ENCODE measurements at places on chromosomes 3 and 15. TPM values are rescaled to one million over a fixed set of nuclear protein-coding genes. Genes with fewer than 3 reads are reported as not detected.

- no peak for DNase-seq
Measured at GRCh38 chr3:173732237-173732636, 334.7 kb downstream of the NLGN1 start.

DNA sequence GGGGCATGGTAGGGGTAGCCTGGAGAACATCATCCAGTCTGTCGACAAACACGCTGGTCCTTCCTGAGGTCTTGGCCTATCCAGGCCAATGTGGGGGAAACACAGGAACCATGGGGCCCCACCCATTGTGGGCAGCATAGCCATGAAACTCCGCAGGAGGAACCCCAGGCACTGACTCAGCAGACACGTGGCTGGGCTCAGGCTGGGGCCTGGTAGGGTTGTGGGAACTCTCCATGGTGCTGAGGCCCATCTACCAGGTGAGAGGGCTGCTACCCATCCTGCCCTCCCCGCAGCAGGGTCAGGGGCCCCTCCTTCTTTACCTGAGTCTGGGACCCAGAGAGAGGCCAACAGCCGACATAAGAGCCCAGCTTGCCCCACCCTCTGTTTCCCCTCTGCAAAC lies 22.6 kb upstream of the CACNA2D2 start:
- no peak for DNase-seq

GRCh38 chr3:156633335-156633734 lies 41.1 kb upstream of the TIPARP start:
- DNase-seq, result no peak

DNA sequence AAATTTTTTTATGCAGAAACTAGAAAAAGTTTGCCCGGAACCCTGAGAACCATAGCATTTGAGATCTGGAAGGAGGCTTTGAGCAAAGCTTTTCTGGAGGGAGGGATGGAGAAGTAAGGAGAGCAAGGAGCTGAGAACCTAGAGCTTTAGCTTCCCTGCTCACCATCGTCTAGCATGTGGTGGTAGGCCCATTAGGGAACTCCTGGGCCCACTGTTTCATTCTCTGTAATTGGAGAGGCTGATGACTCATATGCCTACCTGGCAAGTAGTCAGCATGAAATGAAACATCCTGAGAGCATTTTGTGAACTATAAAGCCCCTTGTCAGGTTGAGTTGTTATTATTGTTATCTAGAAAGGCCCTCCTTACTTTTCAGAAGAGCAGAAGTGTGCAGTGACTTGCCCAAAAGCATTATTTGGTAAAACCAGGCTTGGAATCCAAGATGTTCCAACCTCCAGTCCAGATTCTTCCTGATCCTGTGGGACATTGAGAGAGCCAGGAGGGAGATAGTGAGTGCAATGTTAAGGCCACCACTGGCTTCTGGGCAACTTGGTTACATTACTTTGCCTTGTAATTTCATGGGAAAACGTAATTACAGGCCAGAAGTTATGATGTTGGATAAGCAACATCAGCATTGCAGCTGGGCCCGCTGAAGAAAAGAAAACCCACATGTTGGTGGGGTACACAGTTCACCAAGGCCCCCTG lies 104.5 kb upstream of the BFSP2 start:
- no peak for DNase-seq

DNA sequence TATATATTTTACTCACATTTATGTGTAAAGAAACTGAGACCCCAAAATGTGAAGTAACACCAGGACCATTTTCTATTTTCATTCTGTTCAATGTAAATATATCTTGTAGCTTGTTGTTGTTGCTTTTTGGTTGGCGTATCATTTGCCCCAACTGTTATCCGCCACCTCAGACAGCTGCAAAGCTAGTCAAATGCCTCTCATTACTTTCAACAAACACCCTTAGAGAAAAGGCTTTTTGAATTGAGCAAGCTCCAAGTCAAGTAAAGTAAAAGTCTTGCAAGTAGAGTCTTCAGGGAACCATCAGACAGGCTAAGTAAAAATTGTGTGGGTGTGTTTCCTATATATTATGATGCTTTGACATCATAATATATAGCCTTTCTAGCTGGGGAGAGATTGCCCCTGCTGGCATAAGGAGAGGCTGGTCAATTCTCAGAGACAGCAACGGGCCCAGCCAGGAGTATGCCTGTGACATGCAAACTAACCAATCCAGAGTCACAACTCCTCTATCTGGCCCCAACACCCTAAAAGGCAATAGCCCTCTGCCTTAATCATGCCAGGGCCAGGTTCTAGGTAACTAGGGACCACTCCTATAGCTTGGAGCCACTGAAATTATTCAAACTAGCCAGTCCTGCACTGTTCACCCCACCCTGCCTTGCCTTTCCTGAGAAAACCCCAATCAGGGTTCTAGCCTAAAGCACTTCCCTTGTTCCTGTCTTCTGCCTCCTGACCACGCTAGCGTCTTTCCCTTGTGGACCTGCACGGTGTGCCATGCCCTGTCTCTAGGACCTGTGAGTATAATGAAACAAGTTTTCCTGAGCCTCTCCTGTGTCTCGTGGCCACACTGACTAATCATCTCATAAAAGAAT lies 75.6 kb downstream of the RAD18 start:
- no peak for DNase-seq

DNA sequence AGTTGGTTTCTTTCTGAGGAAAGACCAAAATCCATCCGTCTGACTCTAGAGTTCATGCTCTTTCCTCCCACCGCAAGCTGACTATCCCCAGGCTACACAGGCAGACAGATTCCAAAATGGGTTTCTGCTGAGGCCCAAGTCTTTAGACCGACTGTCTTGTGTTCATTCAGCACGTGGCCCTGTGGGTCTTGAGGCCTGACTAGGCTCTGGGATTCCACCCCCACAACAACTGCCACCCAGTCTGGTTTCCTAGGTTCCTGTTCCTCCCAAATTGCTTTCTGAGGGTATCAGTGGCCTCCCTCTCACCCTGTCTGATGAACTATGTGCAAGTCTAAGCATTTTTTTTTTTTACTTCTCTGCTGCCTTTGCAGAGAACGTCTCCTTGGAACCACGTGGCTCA lies 67.7 kb downstream of the CYP19A1 start:
- peak; percentile 41 for DNase-seq

DNA sequence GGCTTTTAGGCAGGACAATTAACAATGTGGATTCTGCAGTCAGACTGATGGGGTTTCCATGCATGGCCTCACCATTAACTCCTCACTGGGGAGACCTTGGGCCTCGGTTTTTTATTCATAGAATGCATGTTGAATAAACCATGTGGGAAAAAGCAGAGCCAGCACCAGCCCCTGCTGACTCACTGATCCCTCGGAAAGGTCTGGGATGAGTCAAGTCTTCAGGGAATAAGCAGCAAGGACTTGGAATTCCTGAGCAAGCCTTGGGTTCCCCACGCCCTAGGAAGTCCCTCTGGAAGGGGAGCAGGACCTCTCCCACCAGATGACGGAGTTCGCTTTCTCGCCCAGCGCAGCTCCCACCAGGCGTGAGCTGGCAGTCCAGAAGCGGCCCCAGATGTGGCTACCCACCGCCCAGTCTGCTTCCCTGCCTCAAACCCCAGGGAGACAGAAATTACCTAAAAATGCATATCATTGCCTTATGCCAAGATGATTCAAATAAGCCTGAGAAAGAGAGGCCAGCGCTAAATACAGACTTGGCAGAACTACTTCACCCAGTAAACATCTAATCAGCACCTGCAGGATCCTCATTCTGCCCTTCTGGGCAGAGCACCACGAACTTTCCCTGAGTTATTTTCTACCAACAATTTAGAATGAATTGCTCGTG lies 45.4 kb downstream of the BTD start:
- peak; percentile 39 for DNase-seq

DNA sequence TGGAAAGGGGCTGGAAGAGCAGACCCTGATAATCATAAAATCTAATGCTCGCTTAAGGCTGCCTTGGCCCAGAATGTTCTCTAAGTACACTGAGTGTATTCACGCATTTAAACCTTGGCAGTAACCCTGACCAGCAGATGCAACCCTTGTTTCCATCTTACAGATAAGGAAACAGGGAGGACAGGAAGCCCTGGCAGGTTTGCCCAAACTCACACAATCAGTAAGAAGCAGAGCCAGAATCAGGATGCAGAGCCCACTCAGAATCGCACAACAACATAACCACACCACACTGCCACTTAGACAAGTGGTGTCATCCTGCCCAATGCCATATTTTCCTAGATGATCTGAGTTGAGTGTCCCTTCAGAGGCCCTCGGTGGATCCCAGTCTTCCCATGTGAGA lies 214.5 kb upstream of the HES1 start:
- no peak for DNase-seq

DNA sequence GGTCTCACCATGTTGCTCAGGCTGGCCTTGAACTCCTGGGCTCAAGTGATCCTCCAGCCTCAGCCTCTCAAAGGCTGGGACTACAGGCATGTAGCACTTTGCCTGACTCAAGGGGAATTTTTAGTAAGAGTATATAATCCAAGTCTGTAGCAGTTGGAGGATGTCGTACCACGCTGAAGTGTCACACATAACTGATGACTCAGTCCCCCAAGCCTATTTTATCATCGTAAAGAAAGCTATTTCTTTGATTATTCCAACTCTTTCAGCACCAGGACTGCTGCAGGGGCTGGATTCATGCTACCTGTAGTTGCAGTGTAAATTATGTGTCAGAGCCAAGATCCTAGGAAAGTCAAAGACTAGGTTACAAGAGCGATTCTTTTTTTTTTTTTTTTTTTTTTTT lies 1.4 kb upstream of the PRKCI start:
- no peak for DNase-seq

DNA sequence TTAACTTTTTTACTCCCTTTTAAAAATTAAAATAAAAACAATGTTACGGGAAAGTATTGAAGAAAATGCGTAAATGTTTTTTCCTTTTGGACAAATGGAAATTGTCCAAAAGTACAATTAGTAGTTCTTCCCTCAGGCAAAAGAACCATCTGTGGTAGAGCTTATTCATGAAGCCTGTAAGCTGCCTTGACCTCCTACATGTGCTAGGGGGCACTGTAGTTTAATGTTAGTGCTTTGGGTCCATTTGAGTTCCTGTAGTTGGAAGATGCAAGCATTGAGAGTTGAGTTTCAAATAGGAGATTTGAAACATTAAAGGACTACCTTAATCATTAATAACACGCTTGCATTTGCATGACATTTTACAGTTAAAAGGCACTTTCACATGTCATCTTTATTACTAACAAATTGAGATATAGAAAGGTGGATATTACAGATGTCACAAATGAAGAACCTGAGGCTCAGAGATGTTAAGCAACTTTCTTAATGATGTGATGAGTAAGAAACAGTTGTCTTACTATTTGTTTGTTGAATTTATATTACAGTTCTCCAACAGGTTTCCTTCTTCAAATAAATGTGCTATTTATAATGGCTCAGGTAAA lies 1.8 kb upstream of the ZNF385D start:
- peak; percentile 22 for DNase-seq

DNA sequence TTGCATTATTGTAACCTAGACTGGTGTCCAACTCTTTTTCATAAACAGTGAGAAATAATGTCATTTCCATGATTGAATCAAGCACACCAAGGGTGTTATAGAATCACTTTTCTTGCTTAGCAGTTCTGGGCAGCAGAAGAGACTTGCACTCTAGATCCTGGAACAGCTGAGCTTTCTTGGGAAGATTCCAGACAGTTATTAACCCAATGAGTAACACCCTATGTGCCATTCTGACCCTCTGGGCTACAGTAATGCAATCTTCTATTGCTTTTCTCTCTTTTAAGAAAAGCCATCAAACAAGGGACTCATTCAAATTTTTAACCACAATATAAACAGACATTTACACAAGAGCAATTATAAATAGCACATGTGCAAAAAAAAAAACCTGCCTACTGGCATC lies 39.3 kb upstream of the USP3 start:
- no peak for DNase-seq

DNA sequence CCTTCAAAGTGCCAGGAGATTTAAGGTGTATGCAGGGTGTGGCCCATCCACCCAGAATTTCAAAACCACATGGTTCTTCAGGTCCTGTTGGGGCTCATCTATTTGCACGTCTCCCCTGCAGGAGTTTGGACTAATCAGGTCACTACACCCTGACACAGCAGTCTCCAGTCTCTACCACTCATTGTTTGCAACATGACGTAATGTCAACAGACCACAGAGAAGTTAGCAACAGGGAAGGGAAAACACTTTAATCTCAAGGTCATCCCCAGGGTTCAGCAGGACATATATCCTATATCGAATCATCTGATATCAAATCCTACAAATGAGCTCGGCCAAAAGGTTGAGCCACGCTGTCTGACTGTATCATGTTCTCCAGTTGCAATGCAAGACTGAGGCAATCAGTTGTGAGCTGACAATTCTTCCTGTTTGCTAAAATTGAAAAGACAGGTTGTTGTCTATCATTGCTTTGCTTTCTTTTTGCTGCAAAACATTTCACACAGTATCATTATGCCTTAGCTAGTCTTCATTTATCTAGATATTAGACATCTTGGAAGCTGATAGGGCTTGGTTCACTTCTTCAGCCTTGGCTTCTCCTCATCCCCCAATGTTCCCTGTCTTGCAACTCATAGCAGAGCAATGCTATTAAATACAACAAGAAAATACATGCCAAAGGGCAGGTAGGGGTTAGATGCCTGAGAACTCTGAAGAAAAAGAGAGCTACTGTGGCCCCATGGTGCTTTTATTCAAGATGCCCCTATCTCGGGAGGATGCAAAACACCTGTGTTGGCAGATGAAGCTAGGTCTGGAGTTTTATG lies 13.4 kb upstream of the LEKR1 start:
- DNase-seq, result no peak

MESP1 gene
- 13.8 TPM for total RNA-seq

NANOGP8 gene
- 3.8 TPM for total RNA-seq

SPINT1 gene
- 3.0 TPM for total RNA-seq

Data from dorsolateral prefrontal cortex (tissue), 122 donors.